Activated CD4-positive, alpha-beta T cell treated with anti-CD3 and anti-CD28 coated beads, Interleukin-2, amount 50 U/mL, for 24 hours (primary cell): ENCODE measurements at places on chromosomes 11 and 22.
A peak's percentile ranks its signal among the peaks of the same experiment; 100 is the strongest.

GRCh38 chr11:118263112-118263511, 985 bp downstream of the MPZL2 start:
- no peak for DNase-seq

DNA sequence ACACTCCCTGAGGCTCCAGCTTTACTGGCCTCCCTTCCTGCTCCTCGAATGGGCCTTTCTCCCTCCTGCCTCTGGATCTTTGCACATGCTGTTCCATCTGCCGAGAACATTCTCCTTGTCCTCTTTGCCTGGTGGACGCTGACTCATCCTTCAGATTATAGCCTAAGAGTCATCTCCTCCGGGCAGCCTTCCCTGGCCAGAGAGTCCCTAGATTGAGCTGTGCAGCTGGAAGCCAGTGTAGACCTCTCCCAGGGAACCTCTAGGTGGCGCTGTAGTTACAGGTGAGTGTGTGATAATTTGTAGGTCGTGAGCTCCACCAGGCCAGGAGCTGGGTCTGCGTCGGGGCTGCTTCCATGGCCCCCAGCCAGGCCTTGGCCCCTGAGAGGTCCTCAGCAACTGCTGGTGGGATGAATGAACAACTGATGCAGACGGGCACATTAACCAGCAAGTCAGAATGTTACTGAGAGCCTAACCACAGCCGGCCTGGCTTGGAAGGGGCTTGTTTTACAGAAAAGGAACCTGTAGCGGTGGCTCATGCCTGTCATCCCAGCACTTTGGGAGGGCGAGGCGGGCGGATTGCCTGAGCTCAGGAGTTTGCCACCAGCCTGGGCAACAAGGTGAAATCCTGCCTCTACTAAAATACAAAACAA, 8.7 kb downstream of the PNPLA5 start:
- DNase-seq, result peak; percentile 38

DNA sequence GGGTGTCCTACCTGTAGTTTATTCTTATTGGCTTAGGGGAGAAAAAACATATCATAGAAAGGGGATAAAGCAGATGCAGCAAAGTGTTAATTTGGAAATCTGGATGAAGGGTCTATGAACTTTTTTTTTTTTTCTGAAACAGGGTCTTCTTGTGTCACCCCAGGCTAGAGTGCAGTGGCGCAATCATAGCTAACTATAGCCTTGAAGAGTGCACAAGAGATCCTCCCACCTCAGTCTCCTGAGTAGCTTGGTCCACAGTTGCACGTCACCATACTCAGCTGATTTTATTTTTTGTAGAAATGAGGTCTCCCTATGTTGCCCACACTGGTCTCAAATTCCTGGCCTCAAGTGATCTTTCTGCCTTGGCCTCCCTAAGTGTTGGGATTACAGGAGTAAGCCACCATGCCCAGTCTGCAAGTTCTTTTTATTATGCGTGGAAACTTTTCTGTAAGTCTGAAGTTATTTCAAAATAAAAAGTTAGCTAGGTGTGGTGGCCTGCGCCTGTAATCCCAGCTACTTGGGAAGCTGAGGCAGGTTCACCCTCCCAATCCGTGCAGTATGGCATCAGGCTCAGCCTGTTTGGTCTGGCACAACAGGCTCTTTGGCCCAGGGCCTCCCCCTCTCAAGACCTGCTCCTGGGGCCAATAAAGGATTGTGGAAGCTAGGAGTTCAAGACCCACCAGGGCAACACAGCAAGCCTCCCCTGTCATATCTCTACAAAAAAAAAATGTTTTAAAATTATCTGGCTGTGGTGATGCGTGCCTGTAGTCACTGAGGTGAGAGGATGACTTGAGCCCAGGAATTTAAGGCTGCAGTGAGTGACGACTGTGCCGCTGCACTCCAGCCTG, 111.9 kb downstream of the MED15 start:
- no peak for DNase-seq

GRCh38 chr11:122714004-122714403, 58.5 kb downstream of the UBASH3B start:
- DNase-seq, result no peak

DNA sequence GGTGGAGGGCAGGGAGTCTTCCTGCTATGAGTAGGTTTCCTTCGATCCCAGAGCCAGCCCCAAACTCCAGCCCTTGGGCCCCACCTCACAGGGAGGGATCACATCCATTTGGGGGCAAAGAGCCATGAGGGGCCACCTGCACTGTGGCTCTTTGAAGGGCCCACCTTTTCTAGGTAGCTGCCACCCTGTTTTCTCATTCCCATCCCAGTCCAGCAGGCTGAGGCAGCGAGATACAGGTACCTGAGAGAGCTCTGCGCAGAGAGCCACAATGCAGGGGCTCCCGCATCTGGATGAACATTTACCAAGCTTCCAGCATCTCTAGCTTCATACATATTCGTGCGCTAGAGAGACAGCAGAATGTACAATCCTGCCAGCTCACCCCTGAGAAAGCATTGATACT, 16.3 kb downstream of the FXYD6 start:
- DNase-seq, result no peak

GRCh38 chr11:75031224-75031753, 42.6 kb downstream of the NEU3 start:
- no peak for DNase-seq

DNA sequence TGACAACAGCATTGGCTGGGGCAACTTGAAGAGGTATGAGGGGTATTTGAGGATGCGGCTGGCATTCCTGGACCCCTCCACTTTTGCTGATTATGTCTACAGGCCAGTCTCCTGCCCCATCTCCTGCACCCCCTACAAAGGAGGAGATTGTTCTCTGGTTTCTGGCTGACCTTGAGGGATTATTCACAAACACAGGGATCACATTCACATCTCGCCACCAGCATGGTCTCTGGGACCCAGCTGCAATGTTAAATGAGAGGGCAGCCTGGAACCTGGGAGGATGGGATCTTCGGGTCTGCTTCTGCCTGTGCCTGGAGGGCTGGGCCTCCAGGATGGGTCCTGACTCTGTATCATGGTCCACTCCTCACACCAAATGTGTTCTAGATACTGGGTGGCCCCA, 32.8 kb upstream of the MYEOV start:
- no peak for DNase-seq

DNA sequence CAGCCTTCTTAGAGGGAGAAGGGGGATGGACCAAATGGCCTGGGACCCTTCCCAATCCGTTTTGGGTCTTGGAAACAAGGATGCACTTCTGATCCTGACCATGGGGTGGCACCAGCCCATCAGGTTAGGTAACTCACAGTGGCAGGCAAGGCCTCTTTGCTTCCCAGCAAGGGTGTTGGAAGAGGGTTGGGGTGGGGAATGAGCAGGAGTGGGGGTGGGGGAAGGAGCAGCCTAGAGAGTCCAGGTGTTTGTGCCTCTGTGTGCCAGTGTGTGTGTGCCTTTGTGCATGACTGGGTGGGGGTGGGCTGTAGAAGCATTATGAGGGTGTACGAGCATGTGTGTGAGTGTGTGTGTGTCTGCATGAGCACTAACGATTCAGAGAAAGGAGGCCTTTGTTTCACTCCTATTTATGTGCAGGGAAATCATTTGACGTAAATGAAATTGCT, 213.1 kb downstream of the INSC start:
- DNase-seq, result no peak

DNA sequence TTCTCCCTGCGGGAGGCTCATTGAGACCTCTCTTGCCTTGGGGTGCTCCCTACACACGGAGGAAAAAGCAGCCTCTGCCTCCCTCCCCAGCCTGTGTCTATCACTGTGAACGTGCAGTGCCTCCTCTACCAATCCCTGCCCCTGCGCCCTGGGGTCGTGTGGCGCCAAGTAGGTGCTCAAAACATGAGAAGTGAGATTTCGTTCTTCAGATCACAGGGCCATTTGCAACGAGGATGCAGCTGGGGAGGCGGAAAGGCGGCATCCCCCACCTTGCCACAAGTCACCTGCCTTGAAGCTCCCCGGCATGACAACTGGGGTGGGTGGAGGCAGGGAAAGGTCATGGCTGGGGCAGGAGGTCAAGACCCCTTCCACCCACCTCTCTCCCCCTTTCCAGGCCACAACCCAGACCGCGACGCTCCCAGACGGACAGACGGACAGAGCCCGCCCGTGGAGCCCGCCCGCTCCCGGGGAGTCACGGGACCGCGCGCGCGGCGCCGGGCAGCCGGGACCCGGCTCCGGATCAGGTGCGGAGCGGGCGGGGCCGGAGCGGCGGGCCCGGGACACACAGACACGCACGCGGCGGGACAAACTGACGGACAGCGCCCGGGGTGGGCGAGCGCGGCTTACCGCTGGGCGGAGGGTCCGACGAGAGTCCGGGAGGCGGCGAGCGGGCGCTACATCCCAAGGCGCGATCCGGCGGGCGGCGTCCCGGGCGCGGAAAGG, 485 bp downstream of the KCNJ4 start:
- DNase-seq, result no peak
